AG04449 (cell line): ENCODE measurements at places on chromosomes 13 and 19.

DNA sequence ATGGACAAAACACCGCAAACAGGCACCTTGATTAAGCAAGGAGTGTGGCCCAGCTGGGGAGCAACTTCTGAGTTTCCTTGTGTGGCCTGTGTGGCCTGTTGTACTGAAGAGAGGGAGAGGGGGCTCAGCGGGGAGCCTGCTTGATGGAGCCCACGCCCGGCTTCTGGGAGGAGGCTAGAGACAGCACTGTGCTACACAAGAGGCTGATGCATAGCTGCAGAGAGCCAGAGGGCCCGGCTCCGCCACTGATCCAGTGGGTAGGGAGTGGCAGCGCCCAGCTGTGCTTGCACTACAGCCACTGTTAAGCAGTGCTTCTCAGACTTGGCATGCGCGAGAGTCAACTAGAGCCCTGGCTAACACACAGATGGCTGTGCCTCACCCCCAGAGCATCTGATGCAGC is 19.0 kb downstream of the LYL1 start:
- DNase-seq = no peak

DNA sequence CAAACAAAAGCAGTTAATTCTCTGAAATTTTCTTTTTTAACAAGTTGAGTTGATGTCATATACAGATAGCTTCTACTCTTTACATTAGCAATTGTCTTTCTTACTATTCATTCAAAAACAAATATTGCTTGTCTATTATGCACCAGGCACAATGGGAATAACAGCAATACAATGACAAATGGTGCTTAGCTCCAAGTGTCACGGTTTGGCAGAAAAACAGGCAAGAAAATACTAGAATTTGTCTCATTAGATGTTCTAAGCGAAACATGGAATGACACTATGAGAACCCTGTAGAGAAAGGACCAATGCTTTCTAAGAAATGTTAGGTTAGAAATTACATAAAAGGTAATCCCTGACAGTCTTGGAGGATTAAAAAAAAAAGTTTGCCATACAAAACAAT is 187.6 kb downstream of the PCDH9 start:
- DNase-seq = no peak

GRCh38 chr13:108325863-108326262 is 56.3 kb downstream of the TNFSF13B start:
- DNase-seq = no peak

GRCh38 chr19:19335408-19336158 is 15.0 kb downstream of the MAU2 start:
- no peak for DNase-seq

GRCh38 chr13:36475468-36475867 is 43.2 kb downstream of the CCNA1 start:
- no peak for DNase-seq

GRCh38 chr13:80132741-80133601 is 208.0 kb downstream of the SPRY2 start:
- DNase-seq = no peak
